ENCODE measurements at places on chromosomes 7 and 10.

DNA sequence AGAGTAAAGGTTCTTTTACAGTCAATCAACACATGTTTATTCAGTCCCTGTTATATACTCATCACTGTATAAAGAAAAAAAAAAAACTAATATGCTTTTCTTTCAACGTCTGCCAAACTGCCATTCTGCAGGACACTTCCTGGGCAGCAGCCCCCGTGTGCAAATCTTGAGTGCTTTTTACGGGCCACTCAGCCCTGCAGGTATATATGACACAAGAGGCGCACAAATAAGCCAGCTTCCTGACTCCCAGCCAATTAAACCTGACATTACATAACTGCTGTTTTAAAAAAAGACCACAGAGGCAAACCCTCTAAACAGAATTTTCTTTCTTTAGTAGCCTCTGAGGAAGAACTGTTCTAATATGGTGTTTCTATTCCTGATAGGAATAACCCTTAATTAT, 263.0 kb upstream of the NEBL start:
- DNase-seq = no peak

DNA sequence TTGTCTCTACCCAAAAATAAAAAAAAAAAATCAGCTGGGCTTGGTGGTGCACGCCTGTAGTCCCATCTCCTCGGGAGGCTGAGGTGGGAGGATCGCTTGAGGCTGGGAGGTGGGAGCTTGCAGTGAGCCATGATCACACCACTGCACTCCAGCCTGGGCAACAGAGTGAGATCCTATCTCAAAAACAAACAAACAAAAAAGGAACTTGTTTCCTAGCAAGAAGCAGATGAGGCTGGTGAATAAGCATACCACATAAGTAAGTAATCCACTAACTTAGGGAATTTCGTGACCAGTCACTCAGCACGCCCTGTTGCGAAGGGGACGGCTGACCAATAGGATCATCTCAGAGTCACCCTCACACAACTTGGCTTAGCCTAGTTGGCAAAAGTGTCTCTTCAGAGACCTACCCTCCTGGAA, 64.6 kb downstream of the CUX1 start:
- DNase-seq = no peak

DNA sequence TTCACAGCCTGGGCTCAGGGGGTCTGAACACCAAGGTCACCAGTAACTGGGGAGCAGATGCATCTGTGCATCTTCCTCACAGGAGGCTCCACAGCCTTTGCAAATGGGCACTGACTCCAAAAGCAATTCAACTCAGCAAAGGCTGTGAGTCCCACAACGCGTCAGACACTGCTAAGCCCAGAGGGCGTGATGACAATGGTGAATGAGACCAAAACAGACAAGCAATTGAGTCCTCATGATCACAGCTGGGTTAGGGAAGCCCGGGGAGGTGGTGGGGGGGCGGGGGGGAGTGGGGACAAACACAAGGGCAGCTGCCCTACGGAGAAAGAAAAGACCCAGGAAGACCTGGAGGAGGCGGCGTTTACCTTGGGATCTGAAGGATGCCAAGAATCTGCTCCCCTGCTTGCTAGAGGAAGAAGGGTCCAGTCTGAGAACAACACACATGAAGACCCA, 61.6 kb upstream of the RNF32 start:
- no peak for DNase-seq

DNA sequence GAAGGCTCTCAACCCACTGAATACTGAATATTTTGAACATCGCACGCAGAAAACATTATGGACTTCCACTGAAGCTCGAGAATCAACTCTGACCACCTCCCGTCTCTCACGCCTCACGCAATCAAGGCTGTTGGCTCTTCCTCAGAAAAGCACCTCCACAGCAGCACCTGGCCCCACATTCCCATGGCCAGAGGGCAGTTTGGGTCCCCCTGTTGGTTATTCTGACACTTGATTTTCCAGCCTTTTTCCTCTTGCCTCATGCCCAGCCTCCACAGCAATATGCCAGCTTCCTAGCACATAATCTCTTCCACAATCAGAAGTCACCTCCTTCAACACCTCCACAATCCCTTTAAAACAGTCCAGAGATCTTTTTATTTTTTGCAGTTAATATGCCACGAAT, 55.9 kb downstream of the SVOPL start:
- DNase-seq = no peak

DNA sequence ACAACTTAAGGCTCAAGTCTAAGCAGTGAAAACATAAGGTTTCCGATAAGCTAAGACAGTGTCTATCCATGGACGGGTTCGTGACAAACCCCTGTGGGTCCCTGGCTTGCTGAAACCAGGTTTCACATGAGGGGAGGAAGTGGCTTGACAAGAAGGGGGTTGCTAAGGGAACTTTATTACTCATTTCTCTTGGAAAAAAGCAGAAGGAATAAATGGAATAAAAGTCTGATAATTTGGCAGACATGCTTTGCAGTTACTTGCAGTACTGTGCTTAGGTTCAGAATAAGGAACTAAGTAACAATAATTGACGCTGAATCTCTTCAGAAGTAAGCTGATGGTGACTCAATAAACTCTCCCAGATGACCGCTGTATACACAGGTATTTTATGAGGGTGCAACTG, 34.7 kb downstream of the RBM17 start:
- DNase-seq = no peak

- no peak for DNase-seq
Observed at GRCh38 chr7:92955081-92955480, 118.7 kb upstream of the CDK6 start.

- no peak for DNase-seq
Observed at GRCh38 chr7:66206119-66206933, 1.2 kb downstream of the TPST1 start.

DNA sequence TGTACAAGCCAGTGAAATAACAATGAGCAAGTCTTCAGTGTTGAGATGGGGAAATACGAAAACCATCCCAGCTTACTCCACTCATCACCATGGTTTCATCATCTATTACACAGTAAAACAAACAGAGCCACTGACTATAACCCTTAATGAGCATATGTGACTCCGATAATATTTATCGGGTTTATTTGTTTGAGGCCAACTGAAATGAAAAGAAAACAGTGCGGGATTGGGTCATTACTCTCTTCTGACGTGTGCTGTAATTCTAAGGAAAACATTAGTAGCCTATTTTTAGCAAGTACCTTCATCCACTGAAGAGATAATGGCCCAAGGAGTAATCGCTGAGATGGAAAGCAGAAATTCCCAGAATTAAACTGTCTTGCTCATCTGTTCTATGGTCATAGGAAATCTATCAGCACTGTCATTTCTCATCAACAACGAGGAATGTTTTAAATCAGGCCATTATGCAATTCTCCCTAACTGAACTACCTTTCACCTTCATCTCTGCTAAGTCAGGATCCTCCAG, 716.5 kb downstream of the INHBA start:
- DNase-seq = no peak

- DNase-seq = no peak
Observed at GRCh38 chr10:130141878-130142277, 5.7 kb downstream of the GLRX3 start.

GRCh38 chr7:97346349-97346748, 228.9 kb downstream of the SDHAF3 start:
- no peak for DNase-seq

- no peak for DNase-seq
Observed at GRCh38 chr7:70571403-70571934, 560.5 kb upstream of the GALNT17 start.

GRCh38 chr7:35380739-35381224, 126.9 kb upstream of the TBX20 start:
- DNase-seq = no peak

- no peak for DNase-seq
Observed at GRCh38 chr10:102327002-102327401, 68.5 kb upstream of the NFKB2 start.

GRCh38 chr7:94451187-94451586, 56.5 kb downstream of the COL1A2 start:
- no peak for DNase-seq

- no peak for DNase-seq
Observed at GRCh38 chr10:27911011-27911410, 87.9 kb downstream of the ODAD2 start.

DNA sequence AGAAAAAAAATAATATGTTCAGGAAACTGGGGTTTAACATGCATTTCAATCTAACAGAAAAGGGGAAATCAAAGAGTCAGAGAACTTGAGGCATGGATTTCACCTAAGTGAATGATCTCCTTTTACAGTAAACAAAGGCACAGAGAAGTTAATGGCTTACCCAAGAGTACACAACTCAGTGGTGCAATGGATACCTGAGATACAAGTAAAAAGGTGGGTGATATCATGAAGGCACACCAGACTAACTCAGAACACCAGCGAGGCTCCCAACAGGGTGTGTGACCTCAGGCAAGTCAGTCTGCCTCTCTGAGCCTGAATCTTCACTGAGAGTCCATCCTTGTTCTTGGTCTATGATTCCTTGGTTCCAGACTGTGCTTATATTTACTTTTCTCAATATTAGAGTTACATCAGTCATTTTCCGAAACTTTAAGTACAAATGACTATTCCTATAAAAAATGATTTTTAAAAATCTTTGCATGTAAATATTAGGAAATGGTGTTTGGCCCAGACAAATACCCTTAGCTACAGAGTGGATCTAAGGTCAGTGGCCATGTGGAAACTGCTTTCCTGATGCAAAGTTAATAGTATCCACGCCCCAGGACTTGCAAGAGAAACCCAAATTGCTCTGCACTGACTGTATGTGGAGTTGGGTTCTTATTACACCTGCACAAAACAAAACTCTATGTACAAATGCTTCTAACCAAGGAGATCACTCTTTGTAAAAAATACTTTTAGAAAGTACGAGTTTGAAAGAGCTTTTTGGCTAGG, 282.8 kb upstream of the IMMP2L start:
- DNase-seq = no peak

DNA sequence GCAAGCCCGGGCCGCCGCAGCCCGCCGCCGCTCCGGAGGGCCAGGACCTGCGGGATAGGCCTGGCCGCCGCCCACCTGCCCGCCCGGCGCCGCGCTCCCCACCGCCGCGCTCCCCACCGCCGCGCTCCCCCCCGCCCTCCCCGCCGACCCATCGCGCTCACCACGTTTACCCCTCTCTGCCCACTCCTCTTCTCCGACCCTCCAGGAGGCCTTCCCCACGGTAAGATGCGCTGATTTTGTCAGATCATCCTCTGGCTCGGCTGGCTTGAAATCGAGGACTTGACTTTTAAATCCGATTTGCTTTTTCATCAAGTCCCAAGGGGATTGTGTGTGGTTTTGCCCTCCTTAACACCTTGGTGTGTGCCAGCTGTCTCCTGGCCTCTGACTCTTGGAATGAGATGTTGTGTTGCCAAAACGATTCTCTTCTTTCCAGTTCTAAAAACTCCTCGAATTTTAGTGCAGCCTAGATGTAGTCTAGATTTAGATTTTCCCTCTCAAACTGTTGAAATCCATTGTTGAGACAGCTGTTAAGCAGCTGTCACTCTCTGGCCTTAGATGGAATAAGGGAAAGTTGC, 738 bp downstream of the POM121 start:
- DNase-seq = no peak

DNA sequence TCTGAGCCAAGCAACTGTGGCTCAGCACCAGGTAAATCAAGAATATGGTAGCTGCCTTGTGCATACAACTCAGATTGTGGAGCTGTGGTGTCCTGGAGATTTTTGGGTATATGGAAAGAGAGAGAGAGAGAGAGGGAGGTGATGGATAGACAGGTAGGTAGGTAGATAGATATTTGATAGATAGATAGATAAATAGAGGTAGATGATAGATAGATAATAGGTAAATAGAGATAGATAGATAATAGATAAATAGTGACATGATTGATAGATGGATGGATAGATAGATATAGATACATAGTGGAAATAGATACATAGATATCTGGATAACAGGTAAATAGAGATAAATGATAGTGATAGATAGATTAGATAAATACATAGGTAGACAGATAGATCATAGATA, 206.3 kb downstream of the KLF6 start:
- no peak for DNase-seq

DNA sequence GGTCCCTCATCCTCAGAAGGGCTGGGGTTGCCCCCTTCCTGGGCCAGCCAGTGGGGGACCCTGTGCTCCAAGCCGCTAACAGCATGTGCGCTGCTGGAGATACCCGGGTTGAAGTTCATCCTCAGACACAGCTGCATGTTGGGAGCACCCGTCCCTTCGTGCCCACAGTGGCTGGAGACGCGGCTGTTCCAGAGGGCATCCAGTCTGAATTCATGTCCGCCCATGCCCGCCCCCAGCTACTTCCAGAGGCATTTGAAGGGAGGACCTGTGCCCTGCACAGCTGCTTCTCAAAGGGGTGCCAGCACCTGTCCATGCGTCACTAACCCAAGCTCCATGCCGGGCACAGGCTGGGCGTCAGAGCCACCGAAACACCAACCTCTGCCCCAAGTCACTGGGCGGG, 68.1 kb upstream of the ADGRA1 start:
- no peak for DNase-seq

- DNase-seq = no peak
Observed at GRCh38 chr7:49776994-49777393, 3.6 kb downstream of the VWC2 start.

GRCh38 chr10:127939786-127940330, 33.0 kb downstream of the PTPRE start:
- DNase-seq = no peak

- no peak for DNase-seq
Observed at GRCh38 chr10:25627606-25628005, 306.4 kb upstream of the MYO3A start.

- DNase-seq = no peak
Observed at GRCh38 chr7:133081119-133081598, 731 bp downstream of the CHCHD3 start.

- no peak for DNase-seq
Observed at GRCh38 chr10:1570416-1571051, 166.8 kb downstream of the ADARB2 start.

DNA sequence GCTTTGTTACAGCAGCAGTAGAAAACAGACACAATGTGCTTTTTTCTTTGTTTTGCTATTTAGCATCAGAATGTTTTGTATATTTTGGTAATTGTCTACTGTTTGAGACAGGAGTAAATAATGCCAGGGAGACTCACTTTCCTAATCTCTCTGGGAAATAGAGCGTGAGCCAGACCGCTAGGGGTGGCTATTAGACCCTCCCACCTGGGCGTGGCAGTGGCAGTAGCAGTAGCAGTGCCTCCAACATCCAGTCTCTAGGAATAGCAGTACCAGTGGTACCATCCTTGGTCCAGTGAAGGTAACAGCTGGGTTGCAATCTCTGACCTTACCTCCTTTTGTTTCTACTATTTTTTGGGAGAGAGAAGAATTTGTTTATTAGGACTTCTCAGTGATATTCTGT, 165.7 kb upstream of the MAGI2 start:
- no peak for DNase-seq

- DNase-seq = no peak
Observed at GRCh38 chr7:113392421-113392820, 274.1 kb upstream of the SMIM30 start.

DNA sequence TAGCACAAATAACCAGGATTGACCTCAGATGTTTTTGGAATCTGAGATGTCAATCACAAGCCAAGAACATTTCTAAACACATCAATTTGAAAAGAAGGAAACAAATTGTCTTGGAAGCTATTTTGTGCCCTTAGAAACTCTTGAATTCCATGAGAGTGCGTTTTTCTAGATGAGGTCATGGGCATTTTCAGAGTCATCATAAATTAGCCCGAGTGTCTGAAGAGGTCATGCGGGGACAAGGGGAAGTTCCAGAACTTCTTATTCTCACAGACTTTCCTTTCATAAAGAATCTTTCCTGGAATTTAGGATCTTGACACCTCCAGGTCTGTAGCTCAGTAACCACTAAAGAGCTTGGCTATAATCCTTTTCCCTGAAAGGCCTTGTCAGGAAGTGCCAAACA, 28.2 kb downstream of the IL2RA start:
- DNase-seq = no peak

GRCh38 chr7:22729180-22729825, 2.3 kb downstream of the IL6 start:
- DNase-seq = no peak
